B cell (primary cell): ENCODE measurements at places on chromosomes 5 and 9. TPM values are rescaled to one million over a fixed set of nuclear protein-coding genes. Genes with fewer than 3 reads are reported as not detected.

- no peak for DNase-seq
Measured at GRCh38 chr9:114307899-114308267, 15.0 kb upstream of the ORM1 start.

GRCh38 chr5:120155873-120156272, 308.2 kb upstream of the PRR16 start:
- DNase-seq: no peak

- no peak for DNase-seq
Measured at GRCh38 chr5:39712316-39713249, 287.8 kb upstream of the DAB2 start.

GRCh38 chr9:91500509-91501014, 76.9 kb upstream of the NFIL3 start:
- DNase-seq: no peak

DNA sequence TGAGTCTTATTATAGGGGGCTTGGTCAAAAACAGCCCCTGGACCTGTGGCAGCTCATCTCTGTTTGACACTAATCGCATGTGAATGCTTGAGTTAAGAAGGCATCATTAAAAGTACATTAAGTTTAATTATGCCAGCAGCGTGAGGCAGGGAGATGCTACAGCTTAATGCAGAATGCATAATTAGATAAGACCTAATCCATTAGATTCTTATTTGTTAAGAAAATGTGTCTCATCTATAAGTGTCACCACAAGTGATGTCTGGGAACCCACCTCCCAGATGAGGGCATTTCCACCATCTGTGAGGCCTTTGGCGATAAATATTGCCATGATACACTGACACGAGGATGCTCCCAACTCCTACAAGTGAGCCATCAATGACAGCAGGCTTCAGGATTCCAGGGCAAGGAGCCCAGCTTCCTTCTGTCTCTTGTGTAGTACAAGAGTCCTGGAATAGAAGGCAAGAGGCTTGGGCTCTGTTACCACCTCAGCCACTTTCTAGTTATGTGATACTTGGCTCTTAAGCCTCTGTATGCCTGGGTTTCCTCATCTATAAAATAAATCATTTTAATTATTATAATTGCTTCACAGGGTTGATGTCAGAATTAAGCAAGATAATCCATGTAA, 202.7 kb downstream of the FAM114A2 start:
- no peak for DNase-seq

CDC20B gene
- polyA plus RNA-seq: 0.09 TPM in 1 of 2 replicates, not detected in the other

PCSK1 gene
- not detected in 2 replicates for polyA plus RNA-seq

PRELID1 gene
- 64.7 and 86.8 TPM in 2 replicates for polyA plus RNA-seq

GDF9 gene
- 0.62 and 0.88 TPM in 2 replicates for polyA plus RNA-seq
